ENCODE measurements at places on chromosomes 4 and X.

- DNase-seq = no peak
These were observed 116.8 kb downstream of the KLHL4 start for GRCh38 chrX:87634361-87634760.

GRCh38 chr4:152398060-152398459 lies 137.8 kb downstream of the FBXW7 start:
- DNase-seq = no peak

DNA sequence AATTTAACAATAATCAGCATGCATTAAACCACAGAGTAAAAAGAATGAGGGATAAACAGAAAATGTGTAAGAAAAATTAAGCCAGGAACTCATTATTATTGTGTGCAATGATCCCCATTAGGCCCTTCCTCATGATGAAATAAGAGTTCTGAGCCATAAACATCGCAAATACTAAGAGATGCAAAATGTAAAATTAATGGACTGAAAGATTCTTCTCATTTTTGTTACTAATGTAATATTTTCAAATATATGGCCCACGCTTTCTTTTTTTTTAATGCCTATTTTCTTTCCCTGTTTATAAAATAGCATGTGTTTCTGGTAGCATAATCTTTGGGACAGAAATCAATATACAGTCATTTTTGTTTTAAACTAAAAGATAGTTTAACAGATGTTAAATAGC lies 281.0 kb downstream of the PDGFC start:
- DNase-seq = no peak

- no peak for DNase-seq
These were observed 711.2 kb downstream of the ADGRL3 start for GRCh38 chr4:61911313-61911756.

DNA sequence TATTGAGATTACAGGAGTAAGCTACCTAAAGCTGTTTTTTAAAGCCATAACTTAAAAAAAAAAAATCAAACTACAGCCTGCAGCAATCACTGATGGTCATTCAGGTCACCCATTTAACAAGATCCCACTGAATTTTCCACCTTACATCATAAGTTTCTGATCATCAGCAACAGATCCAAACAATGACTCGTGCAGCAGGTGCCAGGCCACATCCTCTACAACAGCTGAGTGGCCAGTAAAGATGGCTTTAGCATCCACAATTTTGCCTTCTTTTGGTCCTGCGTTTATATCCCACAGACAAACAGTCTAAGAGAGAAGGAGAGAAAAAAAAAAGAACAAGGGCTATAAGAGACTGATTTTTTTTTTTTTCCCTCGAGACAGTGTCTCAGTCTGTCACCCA lies 16.6 kb downstream of the RBBP7 start:
- no peak for DNase-seq

DNA sequence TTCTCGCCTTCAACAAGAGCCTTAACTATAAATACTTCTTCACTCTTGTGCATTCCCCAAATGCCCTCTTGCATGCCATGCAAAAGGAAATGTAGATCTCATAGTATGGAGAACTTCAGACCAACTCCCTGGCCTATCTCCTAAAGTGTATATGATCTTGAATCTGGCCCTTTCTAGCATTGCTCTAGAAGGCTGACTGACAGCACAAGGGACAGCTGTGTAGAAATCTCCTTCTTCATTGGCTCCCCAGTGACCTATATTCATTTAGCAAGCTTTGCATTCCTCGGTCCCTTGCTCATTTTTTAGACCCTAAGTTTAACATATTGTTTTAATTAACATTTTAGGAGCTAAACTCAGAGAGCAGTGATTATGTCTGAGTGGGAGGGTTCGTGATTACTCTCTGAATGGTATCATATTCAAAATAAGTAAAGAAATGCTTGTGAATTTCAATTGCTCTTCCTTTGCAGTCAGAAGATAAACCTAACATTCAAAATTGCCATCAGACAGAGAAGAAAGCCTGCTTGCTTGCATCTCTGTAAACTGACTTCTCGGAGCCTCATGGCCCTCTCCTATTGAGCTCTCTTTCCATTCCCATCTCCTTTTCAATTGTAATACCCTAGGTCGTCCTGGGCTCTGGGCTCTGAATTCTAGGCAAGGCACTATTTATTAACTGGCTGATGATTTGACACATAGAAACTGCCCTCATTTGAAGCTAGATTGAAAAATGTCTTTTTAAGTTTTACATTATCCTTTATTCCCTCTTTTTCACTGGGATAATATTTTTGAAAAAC lies 120.3 kb upstream of the PRKG2 start:
- no peak for DNase-seq

DNA sequence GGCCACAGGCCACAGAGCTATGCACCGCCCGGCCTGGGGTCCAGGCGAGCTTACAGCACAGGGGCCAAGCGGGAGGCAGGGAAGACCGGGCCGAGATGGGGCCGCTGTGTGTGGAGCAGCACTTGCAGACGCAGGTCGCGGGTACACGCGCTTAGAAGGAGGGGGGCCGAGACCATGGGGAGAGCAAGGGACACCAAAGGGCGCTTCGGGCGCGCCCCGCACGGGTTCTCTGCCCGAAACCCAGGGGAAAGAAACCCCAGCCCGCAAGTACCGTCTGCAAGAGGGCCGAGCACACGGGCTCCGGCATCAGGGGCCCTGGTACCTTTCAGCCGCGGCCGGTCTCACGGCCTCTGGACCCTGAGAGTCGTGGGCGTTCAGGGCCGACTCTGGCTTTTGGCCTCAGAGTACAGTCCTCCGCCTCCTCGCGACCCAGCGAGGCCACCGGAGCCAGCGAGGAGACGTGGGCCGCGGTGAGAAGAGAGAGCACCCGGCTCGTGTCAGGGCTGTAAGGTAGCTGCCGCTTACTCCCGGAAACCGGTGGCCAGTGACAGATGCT lies 342 bp downstream of the EOLA2 start:
- no peak for DNase-seq

- no peak for DNase-seq
These were observed 33.7 kb upstream of the SHISA3 start for GRCh38 chr4:42363614-42364013.

- no peak for DNase-seq
These were observed 150.3 kb upstream of the RASGEF1B start for GRCh38 chr4:81622028-81622427.

DNA sequence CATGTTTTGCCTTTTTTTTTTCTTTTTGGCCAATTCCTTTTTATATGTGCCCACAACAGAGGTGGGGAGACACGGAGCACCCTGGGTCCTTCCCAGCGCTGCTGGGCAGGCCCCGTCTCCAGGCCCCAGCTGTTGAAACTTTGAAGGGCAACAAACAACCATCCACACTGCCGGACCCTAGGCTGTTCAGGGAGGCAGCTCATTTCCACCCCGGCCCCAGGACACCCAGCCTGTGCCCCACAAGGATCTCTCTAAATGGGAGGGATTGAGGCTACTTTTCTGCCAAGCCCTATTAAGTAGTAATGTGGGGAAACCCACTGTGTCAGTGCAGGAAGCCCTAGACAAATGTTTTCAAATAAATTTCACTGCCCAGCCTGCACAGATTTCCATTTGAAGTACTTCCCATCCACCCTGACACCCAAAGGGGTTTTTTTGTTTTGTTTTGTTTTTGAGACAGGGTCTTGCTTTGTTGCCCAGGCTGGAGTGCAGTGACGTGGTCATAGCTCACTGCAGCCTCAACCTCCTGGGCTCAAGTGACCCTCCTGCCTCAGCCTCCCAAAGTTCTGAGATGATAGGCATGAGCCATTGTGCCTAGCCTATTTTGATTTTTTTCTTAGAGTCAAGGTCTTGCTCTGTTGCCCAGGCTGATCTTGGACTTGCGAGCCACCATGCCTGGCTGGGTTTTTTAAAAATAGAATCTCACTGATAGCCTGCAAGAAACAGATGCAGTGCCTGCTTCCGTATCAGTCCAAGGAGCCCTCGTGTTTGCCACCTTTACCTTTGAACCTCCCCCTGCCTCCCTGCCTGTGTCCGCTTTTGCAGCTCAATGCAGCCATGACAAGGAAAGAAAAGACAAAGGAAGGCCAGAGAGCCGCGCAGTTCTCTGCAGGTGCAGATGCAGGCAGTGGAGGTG lies 13.4 kb upstream of the CLCN4 start:
- DNase-seq = no peak

GRCh38 chrX:39675619-39676018 lies 422.1 kb downstream of the BCOR start:
- no peak for DNase-seq

- no peak for DNase-seq
These were observed 20.4 kb downstream of the BEND4 start for GRCh38 chr4:42132099-42132498.

DNA sequence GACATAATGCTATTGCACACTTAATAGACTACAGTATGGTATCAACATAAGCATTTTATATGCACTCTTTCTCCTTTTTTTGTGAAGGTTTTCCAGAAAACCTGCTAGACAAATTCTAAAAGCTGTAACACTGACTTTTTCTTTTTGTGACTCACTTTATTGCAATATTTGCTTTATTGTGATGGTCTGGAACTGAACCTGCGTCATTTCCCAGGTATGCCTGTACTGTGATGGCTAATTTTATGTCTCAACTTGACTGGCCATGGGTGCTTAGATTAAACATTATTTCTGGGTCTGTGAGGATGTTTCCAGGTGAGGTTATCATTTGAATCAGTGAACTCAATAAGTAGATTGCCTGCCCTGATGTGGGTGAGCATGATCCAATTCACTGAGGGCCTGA lies 35.5 kb upstream of the LAMP2 start:
- DNase-seq = no peak

DNA sequence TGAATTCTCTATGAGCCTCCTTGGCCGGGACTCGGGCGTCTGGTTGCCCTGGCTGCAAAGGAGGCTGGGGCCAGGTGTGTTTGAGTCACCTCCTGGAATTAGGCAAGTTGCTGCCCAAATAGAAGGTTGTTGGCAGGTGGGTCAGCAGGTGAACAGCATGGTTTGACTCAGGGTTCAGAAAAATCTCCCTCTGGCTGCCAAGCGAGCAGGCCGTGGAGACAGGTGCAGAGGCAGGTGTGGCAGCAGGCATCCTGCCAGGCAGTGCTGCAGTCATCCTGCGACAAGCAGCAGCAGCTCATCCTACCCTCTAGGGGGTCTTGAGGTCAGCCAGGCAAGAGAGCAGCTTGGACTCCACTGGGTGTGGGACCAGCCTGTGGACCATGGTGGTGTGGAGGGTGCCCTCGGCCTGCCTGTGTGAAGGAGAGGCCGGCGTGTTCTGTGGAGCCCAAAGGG lies 8.2 kb downstream of the MSANTD1 start:
- DNase-seq = no peak

- no peak for DNase-seq
These were observed at the start of gene HGFAC for GRCh38 chr4:3441501-3442459. HGFAC (plus strand) TSS chr4:3441968; CDS start chr4:3442002, 34 bp downstream.

GRCh38 chrX:68177542-68177941 lies 255.8 kb downstream of the OPHN1 start:
- DNase-seq = no peak

GRCh38 chr4:47519239-47519883 lies 34.3 kb downstream of the ATP10D start:
- no peak for DNase-seq

DNA sequence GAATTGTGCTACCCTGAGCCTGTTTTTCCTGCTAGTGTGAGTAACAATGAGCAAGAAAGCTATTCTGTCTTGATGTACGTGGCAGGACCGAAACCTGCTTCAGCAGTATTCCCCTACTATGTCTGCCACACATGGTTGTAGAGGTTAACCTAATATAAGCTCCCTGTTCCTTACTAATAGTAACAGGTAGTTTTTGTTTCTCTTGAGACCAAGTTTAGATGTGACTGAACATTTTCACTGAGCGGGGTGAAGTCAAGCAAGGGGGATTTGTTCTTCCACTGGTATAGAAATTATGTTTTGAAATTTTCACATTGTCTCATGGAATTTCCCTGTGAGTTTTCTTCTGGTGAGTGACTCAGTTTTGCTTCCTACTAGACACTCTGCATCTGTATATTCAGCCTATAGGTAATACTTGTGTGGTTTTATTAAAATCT lies 37.3 kb downstream of the RRAGB start:
- no peak for DNase-seq

DNA sequence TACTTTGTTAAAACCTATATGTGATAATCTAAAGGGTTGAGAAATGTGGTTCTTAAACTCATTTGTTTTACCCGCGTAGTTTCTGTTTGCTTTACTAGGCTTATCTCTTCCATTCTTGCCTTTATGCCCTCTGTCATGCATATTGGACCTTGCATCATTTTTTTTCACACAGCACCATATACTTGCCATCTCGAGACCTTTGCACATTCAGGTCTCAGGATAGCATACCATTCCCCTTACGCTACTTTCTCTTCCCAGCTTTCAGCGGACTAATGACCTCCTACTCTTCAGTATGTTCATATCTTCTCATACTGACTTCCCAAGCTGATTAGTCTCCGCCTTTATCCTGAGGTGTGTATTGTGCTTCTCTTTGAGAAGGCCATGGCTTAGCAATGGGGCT lies 40.5 kb downstream of the USP38 start:
- no peak for DNase-seq

- DNase-seq = no peak
These were observed 47.1 kb upstream of the NPY2R start for GRCh38 chr4:155161357-155161756.

DNA sequence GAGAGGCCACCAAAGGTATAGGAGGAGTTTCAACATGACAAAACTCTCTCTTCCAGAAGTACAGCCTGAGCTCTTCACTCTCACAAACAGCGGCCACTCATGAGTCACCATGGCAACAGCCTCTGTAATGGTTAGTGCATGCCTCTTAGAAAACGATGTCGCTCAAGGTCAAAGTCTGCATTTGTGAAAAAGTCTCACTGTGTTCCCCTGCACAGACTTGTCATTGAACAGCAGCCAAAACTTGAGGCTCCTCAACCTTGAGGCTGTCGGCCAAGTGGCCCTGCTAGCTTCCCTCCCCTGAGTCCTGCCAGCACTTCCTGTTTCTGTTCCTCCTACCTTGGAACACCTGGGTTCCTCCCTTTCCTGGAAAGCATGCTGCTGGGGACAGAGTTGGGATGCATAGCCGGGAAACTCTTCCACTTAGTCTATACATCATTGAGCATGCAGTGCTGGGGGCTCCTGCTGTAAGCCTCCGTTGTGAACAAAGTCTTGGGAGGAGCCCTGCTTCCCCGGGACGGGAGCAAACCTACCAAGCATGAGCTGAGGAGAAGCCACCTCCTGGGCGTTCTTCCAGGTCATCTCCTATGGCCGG lies 66.6 kb downstream of the ING2 start:
- peak; percentile 42 for DNase-seq

DNA sequence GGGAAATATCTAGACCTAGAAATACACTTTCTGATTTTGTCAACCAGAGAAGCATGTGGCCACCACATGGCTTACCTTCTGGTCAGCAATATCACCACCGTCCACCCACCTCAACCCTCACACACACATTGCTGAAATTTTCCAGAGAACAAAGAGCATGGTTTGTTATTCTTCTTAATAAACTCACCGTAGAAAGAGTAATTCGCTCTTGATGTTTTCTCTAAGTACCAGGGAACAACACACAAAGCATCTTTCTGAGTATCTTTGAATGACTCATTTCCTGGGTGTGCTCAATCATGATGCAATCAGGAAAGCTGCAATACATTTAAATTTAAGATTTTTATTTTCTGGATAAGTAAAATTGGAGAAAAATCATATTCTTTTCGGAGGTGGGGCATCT lies 24.7 kb upstream of the LRAT start:
- no peak for DNase-seq

GRCh38 chr4:28555866-28556265 lies 1695.2 kb downstream of the STIM2 start:
- no peak for DNase-seq
